ENCODE measurements at places on chromosomes 16 and 17.

DNA sequence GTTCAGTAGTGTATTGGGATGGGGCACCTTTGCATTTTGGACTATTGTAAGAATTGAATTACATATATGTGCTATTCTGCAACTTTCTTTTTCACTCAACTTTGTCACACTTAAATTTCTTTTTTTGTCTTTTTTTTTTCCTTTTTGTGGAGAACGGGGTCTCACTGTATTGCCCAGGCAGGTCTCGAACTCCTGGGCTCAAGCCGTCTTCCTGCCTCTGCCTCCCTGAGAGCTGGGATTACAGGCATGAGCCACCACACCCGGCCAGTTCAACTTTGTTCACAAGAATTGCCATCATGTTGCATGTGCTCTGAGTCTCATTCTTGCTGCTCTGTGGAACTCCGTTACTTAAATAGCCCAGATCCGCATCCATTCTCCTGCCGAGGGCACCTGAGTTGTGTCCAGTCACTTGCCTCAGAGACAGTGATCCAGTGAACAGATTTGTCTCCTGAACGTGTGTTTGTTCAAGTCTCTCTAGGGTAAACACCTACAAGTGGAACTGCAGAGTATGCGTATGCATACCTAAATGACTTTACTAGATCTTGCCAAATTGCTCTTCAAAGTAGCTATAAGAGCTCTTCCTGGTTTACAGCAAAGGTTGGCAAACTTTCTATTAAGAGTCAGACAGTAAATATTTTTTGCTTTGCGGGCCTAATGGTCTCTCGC is 3.4 kb upstream of the SLC38A10 start:
- no peak for DNase-seq

DNA sequence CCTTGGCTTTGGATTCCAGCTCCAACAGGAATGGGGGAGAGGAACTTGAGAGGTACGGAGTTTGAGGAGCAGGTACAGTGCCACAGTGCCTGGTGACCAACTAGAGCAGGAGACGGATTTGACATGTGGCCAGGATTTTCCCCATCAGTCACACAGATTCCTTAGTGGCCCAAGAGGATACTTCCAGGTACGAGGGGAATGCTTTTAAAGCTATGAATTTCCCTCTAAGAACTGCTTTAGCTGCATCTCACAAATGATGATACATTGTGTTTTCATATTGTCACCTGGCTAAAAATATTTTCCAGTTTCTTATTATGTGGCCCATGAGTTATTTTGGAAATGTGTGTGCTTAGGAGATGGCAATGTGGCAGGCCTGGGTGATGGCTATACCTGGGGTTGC is 98.3 kb downstream of the ABCC6 start:
- no peak for DNase-seq

GRCh38 chr17:50533185-50533584 is 650 bp downstream of the EPN3 start:
- no peak for DNase-seq

- no peak for DNase-seq
Measured at GRCh38 chr17:54907376-54907775, 6.7 kb downstream of the TOM1L1 start.

DNA sequence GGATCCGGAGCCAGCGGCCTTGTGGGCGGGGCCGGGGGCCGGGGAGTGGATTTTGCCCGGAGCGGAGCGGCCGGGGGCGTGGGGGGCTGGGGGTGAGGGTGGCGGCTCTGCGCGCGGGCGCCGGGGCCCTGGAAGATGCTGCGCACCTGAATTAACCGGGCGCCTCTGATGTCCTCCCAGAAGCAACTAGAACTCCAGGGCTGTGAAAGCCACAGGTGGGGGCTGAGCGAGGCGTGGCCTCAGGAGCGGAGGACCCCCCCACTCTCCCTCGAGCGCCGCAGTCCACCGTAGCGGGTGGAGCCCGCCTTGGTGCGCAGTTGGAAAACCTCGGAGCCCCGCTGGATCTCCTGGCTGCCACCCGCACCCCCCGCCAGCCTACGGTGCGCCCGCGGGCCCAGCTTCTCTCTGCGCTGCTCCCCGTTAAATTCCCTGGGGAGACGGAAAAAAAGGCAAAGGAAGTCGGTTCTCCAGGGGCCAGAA is 549 bp downstream of the SLC26A11 start:
- peak; percentile 35 for DNase-seq
